Naive thymus-derived CD8-positive, alpha-beta T cell (primary cell): ENCODE measurements at places on chromosomes 13 and 19. TPM values are rescaled to one million over a fixed set of nuclear protein-coding genes. Genes with fewer than 3 reads are reported as not detected.
A peak's percentile ranks its signal among the peaks of the same experiment; 100 is the strongest.

Gene IFNL1
- not detected for polyA plus RNA-seq

DNA sequence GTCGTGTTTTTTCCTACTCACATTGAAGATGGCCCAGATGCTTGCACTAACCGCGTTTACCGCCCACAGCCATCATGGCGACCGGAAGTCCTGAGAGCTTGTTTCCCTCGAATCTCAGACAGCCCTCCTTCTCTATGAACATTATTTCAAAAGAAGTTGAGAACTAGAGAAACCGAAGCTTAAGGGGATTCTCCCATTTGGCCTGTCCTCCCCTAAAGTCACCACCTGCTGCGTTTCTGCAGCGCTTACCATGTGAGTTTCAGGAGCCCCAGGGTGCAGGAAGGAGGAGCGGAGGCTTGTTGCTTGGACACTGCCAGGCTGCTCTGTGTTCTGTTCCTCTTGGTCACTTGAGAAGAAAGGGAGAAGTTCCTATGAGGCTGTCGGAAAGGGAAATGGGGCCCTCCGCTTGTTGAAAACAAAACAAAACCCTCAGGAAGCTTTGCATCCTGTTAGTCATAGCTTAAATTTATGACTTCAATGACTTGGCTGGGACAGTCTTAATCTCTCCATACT is 6.2 kb downstream of the CARD8 start:
- peak overlapping the region; percentile 93 for H3K4me3 ChIP-seq
- peak overlapping the region; percentile 96 for H3K27ac ChIP-seq
- no peaks in the 10 kb centered on the region for H3K27me3 ChIP-seq
- H3K4me1 ChIP-seq = peaks cover 78% of the 10 kb centered on the region
- peak; percentile 69 for DNase-seq

DNA sequence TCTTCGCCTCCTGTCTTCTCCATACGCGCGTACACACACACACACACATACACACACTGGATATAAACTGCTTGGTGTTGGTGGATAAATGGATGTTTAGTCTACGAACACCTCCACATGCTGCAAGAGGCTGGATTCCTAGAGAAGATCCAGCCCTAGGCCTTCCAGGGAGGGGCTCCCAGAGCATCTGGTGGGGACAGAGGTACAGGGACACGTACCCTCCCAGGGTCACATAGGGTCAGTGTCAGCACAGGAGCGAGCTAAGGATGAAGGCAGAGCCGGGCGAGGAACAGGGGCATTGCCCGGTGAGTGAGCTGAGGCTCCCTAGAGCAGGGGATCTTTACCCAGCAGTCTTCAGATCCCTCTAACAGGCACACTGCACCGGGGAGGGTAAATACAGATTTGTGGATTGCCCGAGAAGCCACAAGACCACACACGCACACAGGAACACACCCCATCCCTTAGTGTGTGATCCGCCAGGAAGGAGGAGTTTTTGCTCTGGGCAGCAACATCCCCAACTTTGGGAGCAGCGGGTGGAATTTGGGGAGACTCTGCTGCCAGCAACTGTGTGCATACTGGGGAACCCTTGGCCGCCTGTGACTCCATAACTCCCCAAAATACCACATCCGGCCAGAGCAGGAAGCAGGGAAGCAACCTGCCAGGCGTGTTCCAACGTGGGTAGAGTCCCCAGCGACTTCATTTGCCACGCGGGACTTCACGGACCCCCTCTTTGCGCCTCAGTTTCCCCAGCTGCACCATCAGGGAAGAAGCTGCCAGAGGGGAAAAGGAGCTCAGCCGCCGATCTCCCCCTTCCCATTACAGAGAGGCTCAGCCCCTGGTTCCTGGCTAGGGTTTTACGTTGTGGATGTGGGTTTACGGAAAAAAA is 5.8 kb upstream of the TLE2 start:
- peaks cover 2% of the 10 kb centered on the region for H3K27me3 ChIP-seq
- peak overlapping the region; percentile 97 for H3K4me3 ChIP-seq
- H3K27ac ChIP-seq = peak overlapping the region; percentile 96
- peaks cover 39% of the 10 kb centered on the region for H3K4me1 ChIP-seq
- DNase-seq = no peak
- H3K36me3 ChIP-seq = no peaks in the 10 kb centered on the region

Gene TMEM86B
- 0.17 TPM for polyA plus RNA-seq

DNA sequence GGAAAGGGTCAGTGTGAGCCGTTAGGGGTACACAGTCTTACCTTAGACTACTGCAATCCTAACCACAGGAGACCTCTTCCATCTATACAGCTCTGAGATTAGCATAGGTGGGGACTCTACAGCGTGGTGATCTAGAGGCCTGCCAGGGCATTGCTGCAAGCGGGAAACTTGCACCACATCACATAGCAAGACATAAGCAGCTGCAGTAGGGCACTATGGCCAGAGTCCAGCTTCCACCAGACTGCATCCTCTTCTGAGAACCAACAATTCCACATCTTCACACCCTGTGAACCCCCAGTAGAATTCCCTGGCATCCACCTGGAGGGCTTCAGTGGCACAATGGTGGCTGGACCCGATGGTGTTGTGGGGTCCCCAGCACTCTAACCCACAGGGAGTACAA is 1564.3 kb upstream of the PRR20A start:
- no peaks in the 10 kb centered on the region for H3K4me1 ChIP-seq
- no peak overlapping the region for H3K27ac ChIP-seq
- no peaks in the 10 kb centered on the region for H3K36me3 ChIP-seq
- no peak for DNase-seq
- H3K27me3 ChIP-seq = no peaks in the 10 kb centered on the region

Gene PROZ
- polyA plus RNA-seq = not detected

- DNase-seq = no peak
- H3K36me3 ChIP-seq = peaks cover 13% of the 10 kb centered on the region
- no peak overlapping the region for H3K4me3 ChIP-seq
- H3K4me1 ChIP-seq = peaks cover 6% of the 10 kb centered on the region
Measured at GRCh38 chr19:10817291-10818038, 18.5 kb downstream of the TMED1 start.

Gene ISOC2
- polyA plus RNA-seq = 35.6 TPM
